Motor neuron (in vitro differentiated cells): ENCODE measurements at places on chromosomes 16 and 17. TPM values are rescaled to one million over a fixed set of nuclear protein-coding genes. Genes with fewer than 3 reads are reported as not detected.

DNA sequence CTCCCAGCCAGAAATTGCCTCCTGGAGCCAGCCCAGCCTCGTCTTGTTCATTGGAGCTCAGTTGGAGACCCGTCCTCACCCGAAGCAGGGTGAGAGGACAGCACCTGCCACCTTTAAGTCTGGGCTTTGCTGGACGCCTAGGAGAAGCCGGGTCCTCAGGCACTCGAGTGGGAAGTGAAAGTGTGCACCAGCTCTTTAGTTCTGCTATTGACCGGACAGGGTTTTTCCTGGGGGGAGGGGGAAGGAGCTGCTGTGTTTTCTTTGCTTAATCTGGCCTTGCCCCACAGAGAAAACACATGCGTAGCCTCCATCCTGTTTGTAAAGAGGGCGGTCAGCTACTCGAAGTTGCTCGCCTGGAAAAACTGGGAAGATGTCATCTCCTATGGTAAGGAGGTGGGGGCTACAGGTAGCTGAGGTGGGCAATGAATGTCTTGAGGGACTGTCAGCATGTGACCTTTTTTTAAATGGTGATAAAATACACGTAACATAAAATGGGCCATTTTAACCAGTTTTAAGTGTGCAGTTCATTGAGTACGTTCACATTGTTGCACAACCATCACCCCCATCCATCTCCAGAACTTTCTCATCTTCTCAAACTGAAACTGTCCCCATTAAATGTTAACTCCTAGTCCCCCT, 34.4 kb downstream of the CMIP start:
- ATAC-seq = no peak

- no peak for ATAC-seq
These were observed 1.4 kb upstream of the SPNS2 start for GRCh38 chr17:4497101-4497824.

DNA sequence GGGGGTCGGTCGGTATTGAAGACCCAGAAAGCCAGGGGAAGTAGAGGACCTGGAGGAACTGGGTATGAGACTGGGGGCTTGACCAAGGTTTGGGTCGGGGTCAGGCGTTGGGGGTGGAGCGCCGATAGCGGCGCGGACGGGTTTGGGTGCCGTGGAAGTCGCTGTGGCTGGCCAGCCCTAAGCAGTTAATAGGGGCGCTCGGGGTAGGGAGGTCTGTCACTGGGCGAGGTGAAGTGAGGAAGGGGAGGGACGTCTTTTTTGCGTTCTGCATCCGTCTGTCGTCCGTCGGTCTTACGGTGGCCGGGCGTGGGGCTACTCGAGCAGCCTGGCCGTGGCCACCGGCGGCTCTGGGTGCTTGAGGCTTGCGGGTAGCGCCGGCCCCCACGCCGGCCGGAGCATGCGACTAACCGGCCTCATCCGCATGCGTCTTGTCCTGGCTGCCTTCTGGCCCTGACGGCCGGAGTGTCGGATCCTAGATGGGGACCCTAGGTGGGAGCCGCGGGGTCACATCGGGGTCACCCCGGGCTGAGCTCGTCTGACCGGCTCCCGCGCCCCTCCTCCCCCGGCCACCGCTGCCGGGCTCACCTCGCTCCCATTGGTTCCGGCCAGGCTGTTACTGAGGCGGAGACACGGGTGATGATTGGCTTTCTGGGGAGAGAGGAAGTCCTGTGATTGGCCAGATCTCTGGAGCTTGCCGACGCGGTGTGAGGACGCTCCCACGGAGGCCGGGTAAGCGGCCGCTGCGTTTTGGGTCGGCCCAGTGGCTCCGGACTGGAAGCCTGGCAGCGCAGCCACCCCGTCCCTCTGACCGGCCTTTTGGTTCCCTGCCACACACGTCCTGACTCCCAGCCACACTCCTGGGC, 10.3 kb upstream of the TMEM88 start:
- ATAC-seq = peak; percentile 53

DNA sequence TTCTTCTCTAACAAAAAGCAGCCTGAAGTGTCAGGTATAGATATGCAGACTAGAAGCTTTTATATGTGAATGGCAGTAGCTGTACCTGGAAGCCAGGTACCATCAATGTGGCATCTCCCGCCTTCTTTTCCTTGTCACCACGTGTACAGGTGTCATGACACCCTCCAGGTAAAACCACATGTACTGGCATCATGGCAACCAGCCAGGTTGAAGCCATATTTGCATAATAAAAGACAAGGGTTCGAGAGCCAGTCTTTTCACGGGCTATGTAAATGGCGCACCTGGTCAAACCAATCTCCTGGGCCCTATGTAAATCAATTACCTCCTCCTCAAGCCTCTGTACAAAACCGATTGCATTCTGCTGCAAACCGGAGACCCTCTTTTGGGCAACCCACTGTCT, 541.3 kb downstream of the CDH11 start:
- no peak for ATAC-seq

- ATAC-seq = no peak
These were observed 41.2 kb downstream of the HELZ start for GRCh38 chr17:67203818-67204217.

Gene FA2H
- 0.96 TPM in 1 of 2 replicates, not detected in the other for total RNA-seq
